ENCODE measurements at places on chromosomes 5 and 9. TPM values are rescaled to one million over a fixed set of nuclear protein-coding genes. Genes with fewer than 3 reads are reported as not detected.

DNA sequence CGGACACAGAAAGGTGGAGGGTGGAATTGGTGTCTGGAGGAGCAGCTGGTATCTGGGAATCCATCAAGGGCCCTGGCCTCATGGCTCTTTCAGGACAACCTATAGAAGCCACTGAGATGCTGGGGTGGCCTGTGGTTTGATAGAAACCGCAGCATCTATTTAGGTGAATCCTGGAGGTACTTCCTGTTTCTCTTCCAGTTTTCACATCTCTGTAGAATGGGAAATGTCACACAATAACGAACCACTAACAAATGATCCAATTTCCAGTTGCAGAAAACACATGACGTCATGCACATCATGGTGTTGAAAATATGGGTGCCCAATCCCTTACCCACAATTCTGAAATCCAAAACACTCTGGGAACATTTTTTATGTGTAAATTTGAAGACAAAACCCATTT, 52.2 kb downstream of the ROPN1L start:
- DNase-seq = no peak

- no peak for DNase-seq
These were observed 4.3 kb upstream of the TIFAB start for GRCh38 chr5:135456238-135457099.

DNA sequence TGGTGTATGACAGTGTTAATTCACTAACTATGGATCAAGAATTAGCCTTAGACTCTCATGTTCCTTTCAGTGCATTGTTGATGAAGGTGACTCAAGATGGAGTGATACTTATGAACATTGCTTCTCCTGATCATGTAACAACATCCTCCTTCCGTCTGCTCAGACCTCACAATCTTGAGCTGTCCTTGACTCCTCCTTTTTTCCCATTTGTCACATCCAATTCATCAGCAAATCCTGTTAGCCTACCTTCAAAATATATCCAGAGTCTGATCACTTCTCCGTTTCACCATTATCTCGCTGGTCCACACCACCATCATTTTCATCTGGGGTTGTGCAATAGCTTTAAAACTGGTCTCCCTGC, 9.2 kb upstream of the SEMA6A start:
- DNase-seq = no peak

The POU4F3 gene
- 0.05 TPM for polyA plus RNA-seq
